ENCODE measurements at places on chromosomes 3 and 15. TPM values are rescaled to one million over a fixed set of nuclear protein-coding genes. Genes with fewer than 3 reads are reported as not detected.

GRCh38 chr15:96457841-96458240 lies 127.3 kb downstream of the NR2F2 start:
- DNase-seq, result no peak

GRCh38 chr15:70503798-70504298 lies 259.5 kb downstream of the UACA start:
- no peak for DNase-seq

DNA sequence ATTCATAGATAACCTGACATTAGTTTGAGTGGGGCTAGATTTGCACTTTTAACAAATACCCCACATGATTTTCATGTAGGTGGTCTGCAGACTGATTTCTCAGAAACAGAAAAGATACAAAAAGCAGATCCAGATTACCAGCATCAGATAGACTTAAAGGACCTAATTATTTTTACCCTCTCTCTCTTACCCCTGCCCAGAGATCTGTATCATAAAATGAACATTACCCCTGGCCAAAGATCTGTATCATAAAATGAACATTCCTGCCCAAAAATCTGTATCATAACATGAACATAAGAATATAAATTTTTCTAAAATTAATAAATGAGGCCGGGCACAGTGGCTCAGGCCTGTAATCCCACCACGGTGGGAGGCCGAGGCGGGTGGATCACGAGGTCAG lies 14.6 kb upstream of the TRPC1 start:
- DNase-seq, result no peak

GRCh38 chr3:120449701-120450599 lies 842 bp downstream of the FSTL1 start:
- peak; percentile 16 for DNase-seq

- no peak for DNase-seq
These were observed 10.8 kb downstream of the BCL2L10 start for GRCh38 chr15:52101542-52102323.

- no peak for DNase-seq
These were observed 8.1 kb downstream of the MYNN start for GRCh38 chr3:169781209-169781855.

DNA sequence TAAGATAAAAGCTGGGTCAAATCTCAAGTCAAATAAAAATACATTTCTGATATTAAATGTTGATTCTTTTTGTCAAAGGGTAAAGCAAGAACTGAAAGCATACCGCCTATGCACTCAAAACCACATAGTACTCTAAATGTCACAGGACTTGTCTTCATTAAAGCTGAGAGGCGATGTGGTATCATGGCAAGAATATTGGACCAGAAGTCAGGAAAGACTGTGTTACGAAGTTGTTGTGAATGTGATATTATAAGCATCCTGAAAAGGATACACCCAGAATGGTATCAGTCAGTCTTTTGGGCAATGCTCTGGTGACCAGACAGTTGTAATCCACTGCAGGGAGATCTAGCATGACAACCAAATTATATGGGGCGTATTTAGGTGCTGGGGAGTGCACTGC lies 33.8 kb downstream of the TIGIT start:
- DNase-seq, result no peak

GRCh38 chr3:148500881-148501280 lies 196.8 kb upstream of the AGTR1 start:
- no peak for DNase-seq

DNA sequence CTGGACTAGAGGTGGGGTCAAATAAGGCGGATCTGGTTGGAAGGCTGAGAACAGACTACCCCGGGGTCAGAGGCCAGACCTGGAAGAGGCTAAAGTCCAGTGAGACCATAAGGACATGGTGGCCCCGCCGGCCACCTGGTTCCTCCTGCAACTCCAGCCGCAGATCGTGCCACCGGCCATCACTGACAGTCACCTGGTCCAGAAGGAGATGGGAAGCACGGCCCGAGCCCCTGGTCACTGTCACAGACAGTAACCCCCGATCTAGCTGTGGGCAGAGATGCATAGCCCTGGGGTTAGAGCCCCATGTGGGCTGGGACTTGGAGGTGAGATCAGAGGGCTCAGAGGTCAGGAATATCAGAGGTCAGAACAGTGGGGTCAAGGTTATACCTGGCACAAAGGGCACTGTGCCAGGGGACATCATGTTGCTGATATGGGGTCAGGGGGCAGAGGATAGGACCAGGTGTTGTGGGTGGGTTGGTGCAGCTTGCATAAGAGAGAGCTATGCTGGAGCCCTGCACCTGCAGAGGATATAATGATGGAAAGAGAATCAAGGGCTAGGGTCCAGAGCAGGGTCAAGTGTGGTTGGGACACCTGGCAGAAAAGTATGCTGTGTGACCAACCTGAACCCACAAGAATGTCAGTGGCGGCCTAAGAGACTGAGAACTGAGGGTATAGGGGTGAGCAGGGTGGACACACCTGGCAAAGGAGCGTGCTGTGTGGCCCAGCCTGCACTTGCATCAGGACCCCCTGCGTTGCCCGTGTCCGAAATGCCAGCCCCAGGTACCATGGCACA lies 9.6 kb downstream of the CELSR3 start:
- no peak for DNase-seq

GRCh38 chr3:148070041-148070440 lies 627.7 kb upstream of the AGTR1 start:
- no peak for DNase-seq

GRCh38 chr15:31004220-31004733 lies 12.8 kb upstream of the MTMR10 start:
- DNase-seq, result peak; percentile 61

GRCh38 chr3:37739579-37740290 lies 121.9 kb upstream of the CTDSPL start:
- DNase-seq, result no peak

DNA sequence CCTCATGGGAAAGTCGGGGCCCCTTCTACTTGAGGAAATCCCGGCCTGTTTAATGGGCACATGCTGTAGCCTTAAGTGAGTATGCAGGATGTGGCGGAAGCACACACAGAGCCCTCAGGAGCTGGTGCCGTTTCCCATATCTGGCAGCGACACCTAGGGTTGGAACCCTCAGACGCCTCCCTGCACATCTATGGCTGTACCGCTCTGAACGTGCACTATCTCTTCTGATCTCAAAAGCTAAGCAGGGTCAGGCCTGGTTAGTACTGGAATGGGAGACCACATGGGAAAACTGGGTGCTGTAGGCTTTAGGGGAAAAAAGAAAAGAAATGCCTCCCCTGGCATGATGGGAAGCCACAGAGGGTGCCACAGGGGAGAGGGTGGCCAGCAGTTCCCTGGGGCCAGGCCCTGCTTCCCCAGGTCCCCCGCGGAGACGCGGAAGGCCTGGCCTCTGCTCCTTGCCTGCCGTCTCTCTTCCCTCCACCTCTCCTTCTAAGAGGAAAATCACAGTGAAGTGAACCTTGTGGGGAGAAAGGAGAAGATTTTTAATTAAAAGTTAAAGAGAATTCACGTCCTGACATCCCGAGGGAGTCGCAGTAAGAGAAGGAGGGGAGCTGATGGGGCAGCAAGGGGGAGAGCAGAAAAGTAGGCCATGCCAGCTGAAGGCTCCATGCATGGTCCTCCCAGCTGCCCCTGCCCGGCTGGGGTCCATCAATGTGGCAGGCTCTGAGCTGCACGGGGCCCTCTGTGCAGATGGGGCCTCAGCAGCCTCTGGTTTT lies 60.5 kb upstream of the TMEM115 start:
- no peak for DNase-seq

GRCh38 chr3:101940521-101941317 lies 91.4 kb downstream of the NFKBIZ start:
- DNase-seq, result no peak

- no peak for DNase-seq
These were observed 668 bp downstream of the MRAS start for GRCh38 chr3:138348754-138349739.

- DNase-seq, result peak; percentile 7
These were observed 130.4 kb upstream of the PLXNA1 start for GRCh38 chr3:126852511-126852910.

DNA sequence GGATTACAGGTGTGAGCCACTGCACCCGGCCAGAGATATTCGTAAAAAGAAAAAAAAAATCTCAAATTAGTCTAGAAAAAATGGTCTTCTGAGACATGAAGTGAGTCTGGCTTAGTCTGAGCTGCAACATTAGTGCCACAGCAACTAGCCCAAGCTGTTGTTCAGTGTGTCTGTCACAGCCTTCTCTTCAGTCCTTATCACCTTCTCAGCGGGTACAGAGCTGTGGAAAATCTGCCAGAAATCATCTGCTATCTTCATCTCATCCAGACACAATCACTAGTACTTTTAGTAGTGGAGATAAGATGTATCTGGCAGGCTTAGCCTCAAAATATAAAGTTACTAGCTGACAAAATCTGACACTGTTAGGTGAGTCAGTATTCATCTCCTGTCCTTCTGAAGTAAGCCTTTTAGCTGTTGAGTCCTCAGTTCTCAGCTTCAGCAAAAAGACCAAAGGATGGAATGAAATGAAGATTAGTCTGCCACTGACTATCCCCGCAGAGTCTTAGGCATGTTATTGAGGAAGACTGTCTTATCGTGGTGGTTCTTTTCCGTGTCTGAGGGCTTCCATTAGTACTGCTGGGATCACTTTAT lies 120.5 kb upstream of the CGNL1 start:
- no peak for DNase-seq

- no peak for DNase-seq
These were observed 156.3 kb downstream of the LIPC start for GRCh38 chr15:58588096-58588495.

- DNase-seq, result no peak
These were observed 5.9 kb downstream of the UBE2Q2 start for GRCh38 chr15:75849167-75849566.

- no peak for DNase-seq
These were observed 149.3 kb upstream of the CTDSPL start for GRCh38 chr3:37712421-37712820.

- DNase-seq, result peak; percentile 29
These were observed 4.1 kb upstream of the AMOTL2 start for GRCh38 chr3:134378384-134378783.

- DNase-seq, result no peak
These were observed 329.9 kb downstream of the SV2B start for GRCh38 chr15:91429973-91430372.

DNA sequence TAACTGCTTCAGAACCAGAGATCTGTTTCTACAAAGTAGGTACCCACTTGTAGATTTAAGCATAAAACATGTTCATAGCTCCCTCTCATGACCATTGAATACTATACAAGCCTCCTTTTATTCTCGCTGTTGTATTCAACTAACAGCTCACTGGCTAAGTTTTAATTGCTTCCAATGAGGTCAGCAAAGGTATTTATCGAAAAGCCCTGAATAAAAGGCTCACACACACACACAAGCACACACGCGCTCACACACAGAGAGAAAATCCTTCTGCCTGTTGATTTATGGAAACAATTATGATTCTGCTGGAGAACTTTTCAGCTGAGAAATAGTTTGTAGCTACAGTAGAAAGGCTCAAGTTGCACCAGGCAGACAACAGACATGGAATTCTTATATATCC lies at the start of gene FGF7:
FGF7 (plus strand) TSS at position 222 of the 400 bp plus-strand sequence. CDS start 1,056 bp downstream, outside the sequence.
- DNase-seq, result no peak

DNA sequence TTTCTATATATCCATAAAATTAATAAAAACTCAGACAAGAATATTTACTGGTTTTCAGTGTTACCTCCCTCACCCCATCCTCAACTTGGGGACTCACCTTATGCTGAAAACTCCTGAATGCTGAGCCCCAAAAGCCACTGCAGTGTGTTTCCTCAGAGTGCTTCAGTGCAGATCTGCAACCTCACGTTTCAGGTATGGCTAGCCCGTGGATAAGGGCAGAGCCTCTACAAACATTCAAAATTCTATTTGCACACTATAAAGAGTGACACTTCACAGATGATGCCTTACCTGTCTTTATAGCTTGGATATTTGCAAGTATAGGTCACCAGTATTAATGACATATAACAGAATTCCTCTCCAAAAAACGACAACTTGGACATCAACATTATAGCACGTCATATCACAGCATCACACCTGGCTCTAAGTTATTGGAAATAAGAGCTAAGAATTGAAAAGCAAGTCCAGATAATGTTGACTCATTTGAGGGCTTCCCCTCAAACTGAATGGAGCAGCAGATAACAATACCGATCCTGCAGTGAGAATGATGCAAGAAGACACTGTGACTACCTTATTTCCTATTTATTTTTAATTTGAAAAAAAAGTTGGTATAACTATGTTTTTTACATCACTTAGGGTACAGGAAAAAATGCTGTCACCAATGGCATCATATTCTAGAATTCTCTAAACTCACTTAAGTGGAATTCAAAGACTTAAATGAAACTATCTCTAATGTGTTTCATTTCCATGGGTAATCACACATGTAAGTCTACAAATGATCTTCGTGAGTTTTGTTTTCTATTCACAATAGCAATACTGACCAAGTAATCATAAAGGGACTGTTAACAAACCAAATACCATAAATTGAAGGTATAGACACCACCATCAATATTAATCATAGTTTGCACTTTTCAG lies 40.7 kb upstream of the RSL24D1 start:
- no peak for DNase-seq

GRCh38 chr15:101410612-101411011 lies 78.9 kb downstream of the PCSK6 start:
- DNase-seq, result no peak

- DNase-seq, result no peak
These were observed 212.6 kb downstream of the KCNMB2 start for GRCh38 chr3:178748874-178749273.

- peak; percentile 12 for DNase-seq
These were observed 87.8 kb downstream of the SEC22A start for GRCh38 chr3:123289391-123290106.

DNA sequence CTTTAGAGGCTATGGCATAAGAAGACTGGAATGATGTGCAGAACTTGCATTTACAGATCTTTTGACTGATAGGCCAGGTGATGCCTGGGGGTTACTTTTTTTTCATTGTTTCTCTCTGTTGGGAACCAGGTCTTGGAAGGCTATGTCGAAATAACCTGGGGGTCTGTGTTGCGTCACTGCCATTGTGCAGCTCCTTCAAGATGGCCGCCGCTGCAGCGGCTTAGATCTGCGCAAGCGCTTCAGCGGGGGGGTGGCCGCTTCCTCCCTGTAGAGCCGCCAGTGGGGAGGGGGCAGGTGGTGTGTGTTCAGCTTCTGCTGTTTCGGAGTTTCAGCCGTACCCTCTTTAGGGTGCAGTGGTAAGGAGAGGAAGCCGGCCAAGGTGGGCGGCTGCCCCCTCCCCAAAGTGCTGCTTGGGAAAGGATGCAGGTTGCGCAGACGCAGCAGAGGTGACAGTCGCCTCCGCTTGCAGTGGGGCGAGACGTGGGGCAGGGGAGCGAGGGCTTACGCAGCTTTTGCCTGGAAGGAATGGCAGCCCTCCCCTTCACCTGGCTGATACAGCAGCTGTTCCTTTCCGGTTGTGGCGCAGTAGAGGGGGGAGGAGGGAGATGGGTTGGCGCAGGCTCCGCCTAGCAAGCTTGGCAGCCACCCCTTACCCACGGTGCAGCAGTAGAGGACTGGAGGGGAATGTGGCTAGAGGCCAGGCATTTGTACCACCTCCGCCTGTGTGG lies 1.5 kb downstream of the SNRPN start:
- DNase-seq, result peak; percentile 62

The LTF gene
- not detected for total RNA-seq

The CKMT1A gene
- not detected for total RNA-seq

The CDCP1 gene
- 1.9 TPM for total RNA-seq

The C3orf85 gene
- total RNA-seq, result not detected

The SIDT1 gene
- total RNA-seq, result 23.9 TPM

The SLC2A2 gene
- total RNA-seq, result not detected

The BCHE gene
- not detected for total RNA-seq

The FRMD5 gene
- total RNA-seq, result not detected

The IMPG2 gene
- total RNA-seq, result 0.18 TPM

The UROC1 gene
- total RNA-seq, result not detected

Measured in activated CD4-positive, alpha-beta memory T cell treated with anti-CD3 and anti-CD28 coated beads, Interleukin-2, amount 10 ng/mL, durations not matched to agents 7 days and 5 days (primary cell).